ENCODE measurements at places on chromosomes 13 and 19.

GRCh38 chr13:103224804-103225203 lies 158.6 kb upstream of the SLC10A2 start:
- no peak for DNase-seq

DNA sequence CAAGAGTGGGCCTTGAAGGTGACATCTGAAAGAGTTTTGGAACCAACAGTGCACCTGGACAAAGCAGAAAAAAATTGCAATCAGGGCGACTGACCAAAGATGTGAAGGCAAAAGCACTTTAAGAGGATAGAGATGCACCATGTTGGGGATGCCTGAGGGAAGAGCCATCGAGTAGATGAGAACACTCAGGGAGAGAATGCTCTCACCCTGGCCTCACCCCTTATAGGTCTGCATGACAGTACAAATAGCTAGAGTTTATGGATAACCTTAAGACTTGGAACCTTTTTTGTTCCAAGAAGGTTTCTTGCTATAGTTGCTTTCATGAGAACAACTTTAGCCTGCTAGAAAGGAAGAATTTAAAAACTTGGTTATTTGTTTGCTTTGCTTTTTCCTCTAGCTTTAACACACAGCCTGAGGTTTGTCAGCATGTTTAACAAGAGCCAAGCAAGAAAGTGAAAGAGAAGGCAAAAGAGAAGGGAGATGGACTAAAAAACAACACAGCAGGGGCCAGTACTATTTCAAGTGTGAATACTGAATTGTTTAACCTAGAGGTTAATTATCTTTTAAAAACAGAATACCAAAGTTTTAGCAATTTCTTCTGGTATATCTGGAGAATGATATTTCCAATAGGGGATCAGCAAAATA lies 418.9 kb downstream of the DIAPH3 start:
- DNase-seq, result no peak

GRCh38 chr13:76812206-76812897 lies 73.9 kb downstream of the KCTD12 start:
- DNase-seq, result no peak

- DNase-seq, result no peak
Measured at GRCh38 chr13:23825179-23825578, 64.0 kb downstream of the MIPEP start.

- DNase-seq, result no peak
Measured at GRCh38 chr19:14265290-14266036, 59.5 kb upstream of the ADGRL1 start.

DNA sequence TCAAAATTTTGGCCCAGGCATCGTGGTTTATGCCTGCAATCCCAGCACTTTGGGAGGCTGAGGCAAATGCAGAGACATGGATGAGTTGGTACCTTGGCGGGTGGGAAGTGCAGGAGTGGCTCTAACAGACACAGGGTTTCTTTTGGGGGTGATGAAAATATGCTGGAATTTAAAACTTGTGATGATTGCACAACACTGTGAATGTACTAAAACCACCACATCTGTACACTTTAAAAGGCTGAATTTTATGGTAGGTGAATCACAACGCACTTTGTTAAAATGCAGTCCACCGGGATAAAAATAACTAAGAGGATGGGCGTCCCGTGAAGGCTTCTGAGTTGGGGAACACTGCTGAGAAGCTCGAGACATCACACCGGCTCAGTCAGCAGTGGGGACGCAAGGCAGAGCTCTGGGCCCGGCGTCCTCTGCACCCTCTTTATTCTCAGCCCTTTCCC lies 47.1 kb downstream of the MLLT1 start:
- no peak for DNase-seq

DNA sequence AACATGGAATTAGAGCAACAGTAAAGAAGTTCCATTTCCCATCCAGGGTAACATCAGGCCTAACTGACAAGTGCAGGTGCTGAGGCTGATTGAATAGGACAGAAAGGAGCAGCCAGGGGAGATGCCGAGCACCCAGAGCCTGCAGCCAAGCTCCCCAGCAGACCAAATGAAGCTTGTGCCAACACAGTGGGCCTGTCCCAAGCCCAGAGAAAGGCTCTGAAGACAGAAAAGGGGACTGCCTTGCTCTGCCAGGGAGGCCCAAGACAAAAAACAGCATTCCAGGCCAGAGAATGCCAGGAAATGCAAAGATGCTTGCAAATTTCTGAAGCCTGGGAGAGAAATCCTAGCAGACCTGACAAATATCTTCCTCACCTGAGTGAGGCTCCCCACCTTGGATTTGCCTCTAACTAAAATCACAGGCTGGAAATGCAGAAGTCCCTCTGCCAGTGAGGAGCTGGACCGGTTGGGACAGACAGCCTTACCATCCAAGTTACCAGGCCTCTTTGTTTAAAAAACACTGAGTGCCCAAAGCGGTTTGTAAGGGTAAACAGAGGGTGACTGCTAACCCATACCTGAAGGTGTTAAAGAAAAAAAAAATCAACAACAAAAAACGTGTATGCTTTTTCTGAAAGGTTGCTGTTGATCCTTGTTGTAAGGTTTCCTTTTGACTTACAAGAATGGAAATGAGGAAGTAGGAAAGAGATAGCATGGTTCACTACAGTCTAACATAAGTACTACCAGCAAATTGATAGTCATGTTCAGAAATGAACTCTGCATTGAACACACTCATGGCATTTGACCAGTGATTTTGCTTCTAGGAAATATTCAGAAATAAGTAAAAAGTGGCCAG lies 11.8 kb upstream of the HMGB1 start:
- no peak for DNase-seq

DNA sequence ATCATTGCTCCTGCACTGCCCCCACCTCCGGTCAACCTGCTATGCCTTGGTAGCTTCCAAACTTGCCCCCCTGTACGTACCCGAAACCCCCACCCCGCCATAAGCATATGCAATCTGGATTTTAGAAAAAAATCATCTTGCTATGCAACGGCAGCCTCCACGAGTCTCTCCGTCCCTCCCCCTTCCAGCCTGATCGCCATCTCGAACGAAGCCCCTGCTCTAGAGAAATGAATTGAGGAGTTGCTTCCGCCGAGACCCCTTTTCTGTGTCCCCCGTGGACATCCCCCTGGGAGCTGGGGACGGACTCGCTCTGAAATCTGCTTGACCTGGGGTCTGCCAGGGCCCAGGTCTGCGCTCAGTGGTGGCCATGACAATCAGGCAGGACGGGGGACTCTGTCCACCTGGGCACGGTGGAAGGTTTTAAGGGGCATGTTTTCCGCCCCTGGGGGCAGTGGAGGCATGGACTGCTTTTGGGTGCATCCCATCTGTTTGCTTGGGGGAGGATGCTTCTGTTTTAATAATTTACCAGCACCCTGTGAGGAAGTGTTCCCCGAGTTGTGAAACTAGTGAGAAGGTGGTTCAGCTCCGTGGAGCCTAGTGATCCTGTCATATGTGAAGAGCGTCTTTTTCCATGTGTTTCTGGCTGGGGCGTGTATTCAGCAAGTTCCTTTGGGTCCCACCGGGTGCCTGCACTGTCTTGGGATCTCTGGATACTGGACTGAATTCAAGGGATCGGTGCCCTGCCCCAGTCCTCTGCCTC lies 1.0 kb downstream of the KDM4B start:
- DNase-seq, result no peak

DNA sequence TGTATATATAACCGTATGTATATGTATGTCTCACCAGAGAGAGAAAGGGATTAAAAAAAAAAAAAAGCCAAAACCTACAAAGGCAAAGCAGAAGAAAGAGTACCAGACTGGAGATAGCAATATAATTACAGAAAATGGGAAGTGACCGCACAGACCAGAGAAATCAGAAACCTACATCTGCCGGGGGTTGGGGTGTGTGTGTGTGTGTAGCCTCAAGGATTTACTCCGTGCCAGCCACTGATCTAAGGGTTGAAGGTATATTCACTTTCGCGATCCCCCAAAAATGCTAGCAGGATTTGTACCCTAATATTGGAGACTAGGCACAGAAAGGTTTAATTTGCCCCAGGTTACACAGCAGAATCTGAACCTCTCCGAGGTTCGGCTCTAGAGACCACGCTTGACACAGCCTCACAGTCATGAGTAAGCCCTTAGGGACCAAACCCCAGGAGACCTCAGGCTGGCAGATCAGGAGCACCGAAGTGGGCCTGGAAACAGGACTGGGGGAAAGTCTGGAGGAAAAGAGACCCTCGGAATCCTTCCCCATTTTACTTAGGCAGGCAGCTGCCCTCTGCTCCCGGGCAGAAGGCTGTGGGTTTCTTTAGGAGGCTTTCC lies 14.8 kb downstream of the ARL11 start:
- DNase-seq, result no peak

GRCh38 chr13:65808061-65808460 lies 1422.1 kb downstream of the PCDH9 start:
- DNase-seq, result no peak

DNA sequence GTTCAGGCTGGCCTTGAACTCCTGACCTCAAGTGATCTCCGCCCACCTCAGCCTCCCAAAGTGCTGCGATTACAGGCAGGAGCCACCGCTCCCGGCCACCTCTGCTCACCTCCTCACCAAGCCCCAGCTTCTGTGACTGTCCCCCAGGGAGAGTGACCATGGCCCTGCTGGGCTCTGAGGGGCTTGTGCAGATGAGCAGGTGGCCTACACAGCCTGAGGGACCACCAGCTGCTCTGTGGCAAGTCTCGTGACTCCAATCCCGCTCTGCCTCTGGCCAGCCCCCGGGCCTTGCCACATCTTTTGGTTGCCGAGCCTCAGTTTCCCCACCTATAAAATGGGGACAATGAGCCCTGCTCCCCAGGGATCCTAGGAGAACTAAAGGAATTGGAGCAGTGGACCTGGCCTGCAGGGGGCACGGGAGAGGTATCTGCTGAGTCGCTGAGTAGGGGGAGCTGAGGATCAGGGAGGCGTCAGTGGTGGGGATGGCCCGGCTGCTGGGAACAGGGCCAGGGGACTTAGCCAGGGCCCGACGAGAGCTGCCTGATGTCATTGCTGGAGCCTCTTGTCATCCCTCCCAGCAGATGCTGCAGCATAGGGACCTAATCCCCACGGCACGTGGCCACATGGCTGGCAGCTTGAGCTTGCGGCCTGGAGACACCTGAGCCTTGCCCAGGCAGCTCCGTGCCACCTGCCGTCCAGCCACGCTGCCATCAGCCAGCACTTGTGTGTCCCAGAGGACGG lies 74.7 kb downstream of the GADD45B start:
- no peak for DNase-seq

DNA sequence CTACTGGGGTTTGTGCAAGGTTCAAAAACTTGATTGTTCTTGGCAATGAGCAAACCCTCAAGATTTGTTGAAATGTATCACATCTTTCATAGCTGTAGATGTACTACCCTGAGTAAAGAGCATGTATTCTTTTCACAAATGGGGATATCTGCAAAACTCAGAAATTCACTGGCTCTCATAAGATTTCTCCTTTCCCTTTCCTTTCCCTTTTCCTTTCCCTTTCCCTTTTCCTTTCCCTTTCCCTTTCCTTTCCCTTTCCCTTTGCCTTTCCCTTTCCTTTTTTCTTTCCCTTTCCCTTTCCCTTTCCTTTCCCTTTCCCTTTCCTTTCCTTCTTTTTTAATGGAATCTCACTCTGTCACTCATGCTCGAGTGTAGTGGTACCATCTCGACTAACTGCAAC lies 69.1 kb downstream of the FNDC3A start:
- no peak for DNase-seq

DNA sequence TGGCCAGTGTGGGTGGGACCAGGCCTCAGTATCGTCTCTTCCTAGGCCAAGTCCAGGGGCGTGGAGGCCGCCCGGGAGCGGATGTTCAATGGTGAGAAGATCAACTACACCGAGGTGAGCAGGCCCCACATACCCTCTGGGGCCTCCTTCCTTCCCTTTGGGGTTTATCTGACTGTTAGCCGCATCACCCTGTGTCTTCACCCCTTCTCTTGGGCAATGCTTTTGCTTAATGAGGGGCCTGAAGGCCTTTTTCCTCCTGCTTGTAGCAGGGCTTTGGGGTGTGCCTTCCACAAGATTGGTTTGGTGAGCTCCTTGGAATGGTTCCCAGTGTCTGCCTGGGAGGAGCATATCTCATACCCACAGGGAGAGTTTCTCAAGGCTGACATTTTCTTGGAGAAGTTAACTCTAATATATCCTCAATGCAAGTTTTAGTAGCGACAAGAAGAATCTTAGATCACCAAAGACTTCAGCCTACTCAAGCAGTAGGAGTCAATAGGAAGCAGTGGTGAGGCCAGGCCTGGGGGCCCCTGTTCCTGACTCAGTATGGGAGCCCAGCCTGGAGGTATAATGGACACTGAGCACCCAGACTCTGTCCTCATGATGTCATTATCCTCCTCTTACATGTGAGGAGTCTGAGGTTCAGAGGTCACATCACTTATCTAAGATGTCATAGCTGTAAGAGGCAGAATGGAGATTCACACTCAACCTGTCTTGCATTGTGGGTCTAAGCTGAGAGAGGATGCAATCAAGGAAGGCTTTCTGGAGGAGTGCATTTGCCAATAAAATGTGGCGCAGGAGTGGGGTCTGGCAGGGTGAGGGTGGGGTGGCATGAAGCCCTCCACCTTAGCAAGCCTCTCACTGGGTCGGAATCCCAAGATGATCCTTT lies 2.0 kb downstream of the GPI start:
- no peak for DNase-seq

DNA sequence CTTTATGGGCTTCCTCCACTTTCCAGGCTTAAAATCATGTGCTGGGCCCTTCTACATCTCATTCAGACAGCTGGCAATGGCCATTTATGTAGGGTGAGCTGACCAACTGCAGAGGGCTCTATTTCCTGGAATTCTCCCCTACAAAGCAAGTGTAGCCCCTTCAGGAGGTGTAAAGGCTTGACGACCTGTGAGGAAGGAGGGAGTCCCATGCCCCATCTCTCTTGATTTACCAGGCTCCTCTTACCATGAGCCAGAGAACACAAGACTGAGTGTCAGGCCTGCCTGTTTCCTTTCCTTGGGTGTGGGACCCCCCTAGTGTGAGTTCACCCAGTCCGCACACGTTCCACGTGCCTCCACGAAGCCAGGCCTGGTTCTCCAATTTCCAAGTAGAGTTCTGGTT lies 16.6 kb downstream of the ZNF536 start:
- no peak for DNase-seq

DNA sequence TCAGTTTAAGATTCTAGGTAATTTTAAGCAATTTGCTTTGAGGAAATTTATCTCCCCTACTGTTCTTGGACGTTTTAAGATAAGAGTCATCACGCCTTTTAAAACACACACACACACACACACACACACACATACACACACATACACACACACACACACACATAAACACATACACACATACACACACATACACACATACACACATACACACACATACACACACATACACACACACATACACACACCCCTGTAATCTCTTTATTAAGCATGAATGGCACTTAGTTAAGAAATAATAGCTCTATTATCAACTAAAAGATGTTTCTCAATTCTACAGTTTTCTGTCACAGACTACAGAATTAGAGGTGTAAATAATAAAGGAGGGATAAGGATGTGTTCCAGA lies 49.2 kb downstream of the EFNB2 start:
- DNase-seq, result no peak

Measured in activated CD8-positive, alpha-beta memory T cell treated with anti-CD3 and anti-CD28 coated beads for 1 hour (primary cell).